Caco-2 (cell line): ENCODE measurements at places on chromosomes 2 and 18.

GRCh38 chr2:217691920-217692666, 310.7 kb downstream of the TNS1 start:
- H3K27me3 ChIP-seq, result no peaks in the 10 kb centered on the region
- DNase-seq, result no peak
- no peak overlapping the region for H3K27ac ChIP-seq
- no peaks in the 10 kb centered on the region for H3K36me3 ChIP-seq
- H3K4me1 ChIP-seq, result no peaks in the 10 kb centered on the region
- H3K4me3 ChIP-seq, result no peak overlapping the region

- no peak overlapping the region for H3K4me3 ChIP-seq
- DNase-seq, result no peak
- no peak overlapping the region for H3K27ac ChIP-seq
- no peaks in the 10 kb centered on the region for H3K4me1 ChIP-seq
Measured at GRCh38 chr2:127580167-127581049, 44.9 kb downstream of the MYO7B start.

GRCh38 chr2:82986899-82987298, 1472.2 kb downstream of the SUCLG1 start:
- no peak overlapping the region for H3K27ac ChIP-seq
- H3K36me3 ChIP-seq, result no peaks in the 10 kb centered on the region
- no peaks in the 10 kb centered on the region for H3K4me1 ChIP-seq
- no peaks in the 10 kb centered on the region for H3K27me3 ChIP-seq
- no peak overlapping the region for H3K4me3 ChIP-seq
- DNase-seq, result no peak

- peaks cover 6% of the 10 kb centered on the region; the same call in 1 of the 2 replicates for H3K4me1 ChIP-seq
- no peak for DNase-seq
- H3K27me3 ChIP-seq, result no peaks in the 10 kb centered on the region
- no peak overlapping the region for H3K4me3 ChIP-seq
- H3K36me3 ChIP-seq, result no peaks in the 10 kb centered on the region
Measured at GRCh38 chr18:8813611-8814010, 108.3 kb downstream of the MTCL1 start.

- H3K4me1 ChIP-seq, result peaks cover 7% of the 10 kb centered on the region
- H3K27me3 ChIP-seq, result no peaks in the 10 kb centered on the region
- H3K36me3 ChIP-seq, result no peaks in the 10 kb centered on the region
- no peak overlapping the region for H3K27ac ChIP-seq
- no peak for DNase-seq
Measured at GRCh38 chr2:177818412-177818811, 254.2 kb downstream of the PDE11A start.

DNA sequence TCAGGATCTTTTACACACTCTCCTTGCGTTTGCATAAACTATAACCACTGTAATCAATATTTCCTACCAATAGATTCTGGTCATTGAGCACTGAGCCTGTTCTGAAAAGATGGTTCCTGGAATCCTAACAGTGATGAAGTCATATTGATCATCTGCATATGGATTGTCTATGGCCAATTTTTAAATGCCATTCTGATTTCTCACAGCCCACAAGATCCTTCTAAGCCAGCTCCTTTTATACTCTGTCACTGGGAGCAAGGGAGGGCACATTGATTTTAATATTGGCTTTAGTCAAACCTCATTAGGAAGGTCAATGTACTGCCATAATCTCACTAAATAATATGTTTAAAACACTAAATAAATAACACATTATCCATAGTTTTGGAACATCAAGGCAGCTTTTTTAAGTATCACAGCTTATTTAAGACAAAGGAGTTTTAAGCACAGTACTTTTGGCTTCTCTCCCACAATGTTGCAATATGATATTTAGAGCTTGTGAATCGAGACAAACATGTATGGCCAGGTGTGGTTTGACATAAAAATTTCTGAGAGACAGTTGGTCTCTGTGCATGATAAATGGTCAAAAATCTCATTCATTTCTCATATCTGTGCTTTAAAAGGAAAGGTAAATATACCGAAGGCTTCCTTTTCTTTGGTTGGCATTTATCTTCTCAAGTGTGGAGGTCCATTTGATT, 267.3 kb downstream of the MTX2 start:
- no peak for DNase-seq
- no peak overlapping the region for H3K27ac ChIP-seq
- H3K36me3 ChIP-seq, result no peaks in the 10 kb centered on the region
- no peak overlapping the region for H3K4me3 ChIP-seq

- H3K4me1 ChIP-seq, result peaks cover 27% of the 10 kb centered on the region
- no peak for DNase-seq
- no peaks in the 10 kb centered on the region for H3K36me3 ChIP-seq
- no peaks in the 10 kb centered on the region for H3K27me3 ChIP-seq
- no peak overlapping the region for H3K27ac ChIP-seq
- H3K4me3 ChIP-seq, result no peak overlapping the region
Measured at GRCh38 chr2:109526442-109526970, 87.3 kb downstream of the SEPTIN10 start.

GRCh38 chr2:58056192-58056916, 9.7 kb downstream of the VRK2 start:
- no peaks in the 10 kb centered on the region for H3K4me1 ChIP-seq
- H3K36me3 ChIP-seq, result no peaks in the 10 kb centered on the region
- DNase-seq, result no peak
- H3K4me3 ChIP-seq, result no peak overlapping the region
- H3K27me3 ChIP-seq, result no peaks in the 10 kb centered on the region

- no peaks in the 10 kb centered on the region for H3K27me3 ChIP-seq
- no peak overlapping the region for H3K27ac ChIP-seq
- peaks cover 6% of the 10 kb centered on the region for H3K36me3 ChIP-seq
- no peak for DNase-seq
- no peak overlapping the region for H3K4me3 ChIP-seq
Measured at GRCh38 chr2:173952267-173953046, 12.7 kb downstream of the SP3 start.
